ENCODE measurements at places on chromosomes 12 and 14.

- no peak for DNase-seq
These were observed 215.4 kb upstream of the C14orf180 start for GRCh38 chr14:104363891-104364760.

DNA sequence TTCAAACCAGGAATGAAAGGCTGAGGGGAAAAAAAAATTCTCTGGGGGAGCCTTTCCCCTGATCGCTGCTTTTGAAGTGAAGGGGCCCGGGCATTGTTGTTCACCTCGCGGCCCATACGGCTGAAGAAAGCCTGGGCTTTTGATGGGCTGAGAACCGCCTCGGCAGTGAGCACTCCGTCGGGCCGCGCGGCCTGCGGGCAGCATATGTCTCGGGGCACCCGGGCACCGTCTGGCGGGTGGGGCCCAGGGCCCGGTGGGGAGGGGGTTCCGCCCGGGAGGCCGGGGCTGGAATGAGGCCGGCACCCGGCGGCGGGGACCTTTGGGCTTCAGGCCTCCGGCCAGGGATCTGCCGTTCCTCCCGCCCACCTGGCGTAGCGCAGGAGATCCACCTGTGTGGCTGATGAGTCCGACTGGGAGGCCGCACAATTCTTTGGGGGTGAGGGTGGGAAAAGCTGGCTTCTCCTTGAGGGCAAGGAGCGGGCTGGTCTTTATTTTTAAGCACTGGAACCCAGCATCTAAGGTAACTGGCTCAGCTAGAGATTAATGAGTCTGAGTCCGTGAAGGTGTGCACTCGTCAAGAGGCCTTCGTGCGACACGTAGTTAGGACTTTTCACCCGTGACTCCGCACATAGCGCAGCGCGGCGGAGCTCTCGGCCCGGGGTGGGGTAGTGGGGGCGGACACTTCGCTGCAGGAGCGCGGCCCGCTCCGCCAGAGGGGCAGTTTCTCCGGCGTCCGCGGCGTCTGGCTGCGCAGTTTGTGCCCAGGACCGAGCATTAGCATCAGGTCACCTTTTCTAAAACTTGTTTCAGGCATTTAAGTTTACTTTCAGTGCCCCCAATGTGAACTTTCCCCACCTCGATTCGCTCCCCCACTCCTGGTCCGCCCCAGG lies 10.6 kb downstream of the FOXA1 start:
- no peak for DNase-seq

GRCh38 chr12:71627438-71628002 lies 36.1 kb downstream of the ZFC3H1 start:
- DNase-seq = no peak

GRCh38 chr14:71136386-71137060 lies 229.3 kb downstream of the PCNX1 start:
- DNase-seq = no peak

DNA sequence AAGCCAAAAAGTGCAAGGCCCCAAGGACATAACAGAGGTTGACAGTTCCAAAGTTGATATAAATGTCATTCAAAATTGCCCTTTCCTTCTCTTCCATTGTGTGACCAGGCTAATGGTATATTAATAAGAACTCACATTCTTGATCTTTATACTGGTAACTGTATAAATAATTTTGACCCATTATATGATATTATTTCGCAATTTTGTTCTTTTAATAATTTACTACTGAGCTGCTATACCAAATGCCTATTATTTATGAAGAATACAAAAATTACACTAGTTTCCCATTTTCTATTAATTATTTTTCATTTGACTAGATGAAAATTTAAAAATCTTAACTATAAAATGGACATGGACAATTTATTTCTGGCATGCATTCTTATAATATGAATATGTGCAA lies 370.2 kb downstream of the SOX5 start:
- DNase-seq = no peak

DNA sequence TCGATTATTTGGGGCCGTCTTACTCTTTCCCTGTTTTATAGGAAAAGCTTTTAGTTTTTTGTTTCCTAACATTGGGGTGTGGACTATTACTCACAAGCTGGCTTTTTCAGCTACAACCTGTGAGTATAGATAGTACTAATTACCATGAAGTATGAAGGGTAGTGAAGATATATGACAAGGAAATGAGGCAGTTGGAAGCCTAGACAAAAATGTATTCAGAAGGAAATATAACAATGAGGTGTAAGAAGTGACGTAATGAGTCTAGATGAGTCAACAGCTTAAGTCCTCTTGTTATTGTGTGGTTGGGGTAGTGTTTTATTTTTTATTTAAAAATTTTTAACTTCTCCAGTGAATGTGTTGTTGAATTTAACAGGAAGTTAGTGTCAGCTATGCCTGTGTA lies 804.5 kb downstream of the NRXN3 start:
- DNase-seq = no peak

DNA sequence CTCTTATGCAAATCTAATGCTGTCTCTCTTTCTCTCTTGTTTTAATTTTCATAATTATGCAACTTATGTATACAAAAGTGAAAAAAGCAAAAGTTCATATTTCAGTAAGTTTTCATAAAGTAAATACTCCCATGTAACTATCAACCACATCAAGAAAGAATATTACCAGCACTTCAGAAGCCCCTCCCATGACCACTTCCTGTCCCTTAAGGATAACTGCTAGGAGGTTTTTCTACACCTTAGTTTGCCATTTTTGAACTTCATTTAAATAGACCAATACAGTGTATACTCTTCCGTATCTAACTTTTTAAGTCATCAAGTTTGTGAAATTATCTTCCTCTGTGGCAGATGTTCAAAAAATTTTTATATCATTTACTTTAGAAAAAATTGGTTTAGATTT lies 547 bp upstream of the OR4K15 start:
- DNase-seq = no peak

- DNase-seq = no peak
These were observed 221.2 kb downstream of the RAD51B start for GRCh38 chr14:68040633-68041369.

DNA sequence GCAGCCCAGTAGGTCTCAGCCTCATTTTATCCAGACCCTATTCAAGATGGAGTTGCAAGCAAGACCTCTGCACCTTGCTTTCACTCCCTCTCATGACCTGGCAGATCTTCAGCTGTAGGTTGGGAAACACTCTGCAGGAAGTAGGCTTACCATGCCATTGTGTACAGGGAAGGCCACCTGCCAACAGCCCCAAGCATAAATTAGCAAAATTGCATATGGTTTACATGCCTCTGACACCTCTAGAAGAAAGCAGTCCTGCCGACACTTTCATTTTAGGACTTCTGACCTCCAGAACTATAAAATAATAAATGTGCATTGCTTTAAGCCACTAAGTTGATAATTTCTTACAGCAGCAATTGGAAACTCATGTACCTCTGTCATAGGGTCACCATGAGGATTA lies 96.9 kb downstream of the SLC15A4 start:
- no peak for DNase-seq

DNA sequence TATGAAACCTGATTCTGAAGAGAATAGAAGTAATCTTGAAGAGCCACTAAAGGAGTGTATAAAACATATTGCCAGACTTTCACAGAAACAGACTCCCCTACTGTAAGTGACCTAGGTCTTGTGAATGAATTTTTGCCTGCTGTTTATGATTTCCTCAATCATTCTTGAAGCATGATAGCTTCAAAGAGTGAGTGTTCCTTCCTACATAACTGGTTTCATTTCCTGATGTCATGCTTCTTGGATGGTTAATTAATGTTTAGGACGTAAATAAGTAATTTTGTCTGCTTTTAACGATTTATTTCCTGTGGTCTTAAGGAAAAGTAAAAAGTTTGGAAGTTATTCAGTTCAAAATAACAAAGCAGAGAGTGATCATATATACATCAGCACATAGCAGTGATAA lies 129.8 kb downstream of the PIK3C2G start:
- no peak for DNase-seq

DNA sequence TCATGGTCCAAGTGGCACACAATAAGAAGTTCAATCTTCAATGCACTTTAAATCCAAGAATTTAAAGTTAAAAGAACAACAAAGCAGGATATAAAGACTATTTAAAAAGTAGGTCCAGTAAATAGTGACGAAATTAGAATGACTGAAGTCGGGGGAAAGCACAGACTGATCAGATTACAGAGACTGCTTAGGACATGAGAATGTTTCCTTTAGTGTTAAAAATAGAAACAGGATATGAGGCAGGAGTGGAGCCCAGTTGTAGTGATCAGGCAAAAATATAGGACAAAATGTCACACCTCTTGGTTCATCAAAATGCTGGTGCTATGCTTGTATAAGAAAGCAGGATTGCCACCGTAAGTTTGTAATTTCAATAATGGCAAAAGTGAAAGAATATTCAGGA lies 52.2 kb upstream of the CD163 start:
- DNase-seq = no peak

GRCh38 chr12:62438098-62438692 lies 28.4 kb upstream of the MON2 start:
- no peak for DNase-seq

Data from activated CD8-positive, alpha-beta memory T cell treated with anti-CD3 and anti-CD28 coated beads for 1 hour (primary cell).